ENCODE measurements at places on chromosomes 3 and 15.

DNA sequence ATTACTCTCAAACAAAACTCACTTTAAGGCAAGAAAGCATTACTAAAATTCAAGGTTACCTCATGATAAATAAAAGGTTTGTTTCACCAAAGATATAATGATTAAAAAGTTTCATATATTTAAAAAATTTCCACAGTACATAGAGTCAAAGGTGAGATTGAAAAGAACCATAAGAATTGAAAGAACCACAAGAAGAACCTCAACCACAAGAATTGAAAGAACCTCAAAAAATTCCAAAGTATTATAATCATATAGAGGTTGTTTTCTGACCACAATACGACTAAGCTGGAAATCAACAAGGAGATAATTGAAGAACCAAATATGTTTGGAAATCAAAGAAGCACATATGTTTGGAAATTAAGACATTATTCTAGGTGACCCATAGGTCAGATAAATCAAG is 52.7 kb downstream of the SLC25A36 start:
- no peak for DNase-seq

GRCh38 chr15:66623801-66624453 is 58.1 kb upstream of the LCTL start:
- DNase-seq, result no peak

GRCh38 chr3:107329088-107329487 is 48.2 kb upstream of the CCDC54 start:
- DNase-seq, result no peak

DNA sequence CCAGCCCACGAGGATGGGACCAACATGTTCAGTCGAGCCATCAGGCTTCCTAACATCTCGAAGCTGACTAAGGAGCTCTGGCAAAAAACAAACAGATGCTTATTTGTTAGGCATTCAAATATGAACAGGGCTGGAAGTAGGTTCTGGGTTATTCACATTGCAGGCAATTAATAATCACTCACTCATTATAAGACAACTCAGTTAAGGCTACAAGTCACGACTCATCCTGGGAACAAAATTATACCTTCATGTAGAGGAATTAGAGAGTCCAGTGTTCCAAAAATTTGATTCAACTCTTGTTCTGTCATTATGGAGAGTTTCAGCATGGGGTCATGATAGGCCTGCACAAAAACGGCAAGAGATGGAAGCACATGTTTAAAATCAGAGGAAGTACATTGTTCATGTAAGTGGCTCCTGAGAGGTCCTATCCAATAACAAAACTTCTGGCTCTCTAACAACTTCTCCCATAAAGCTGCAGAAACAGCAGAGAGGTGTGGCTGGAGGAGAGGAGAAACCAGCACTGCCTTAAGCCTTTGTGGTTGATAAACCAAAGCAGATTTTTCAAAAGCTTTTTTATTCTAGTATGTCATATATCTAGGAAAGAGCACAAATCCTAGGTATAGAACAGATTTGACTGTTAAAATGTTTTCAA is 50.6 kb downstream of the ARHGEF3 start:
- no peak for DNase-seq

- no peak for DNase-seq
These were observed 35.9 kb upstream of the CHMP2B start for GRCh38 chr3:87191175-87191574.

DNA sequence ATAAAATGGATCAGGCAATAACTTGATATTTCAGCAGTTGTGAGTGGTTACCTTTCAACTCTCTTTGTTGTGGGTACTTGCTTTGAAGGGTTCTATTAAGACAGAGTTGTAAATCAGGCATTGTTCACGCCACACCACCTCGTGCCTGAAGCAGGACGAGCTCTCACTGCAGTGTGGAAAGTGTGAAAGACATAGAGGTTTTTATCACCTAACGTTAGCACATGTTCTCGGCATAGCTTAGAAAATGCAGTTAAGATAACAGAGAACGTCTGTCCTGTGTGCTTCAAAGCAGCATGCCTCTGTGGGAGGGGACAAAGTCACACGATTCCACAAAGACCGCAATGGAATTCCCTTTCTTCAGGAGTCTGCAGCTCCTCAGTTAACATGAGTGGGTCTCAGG is 7.8 kb downstream of the ADAMTS17 start:
- no peak for DNase-seq

DNA sequence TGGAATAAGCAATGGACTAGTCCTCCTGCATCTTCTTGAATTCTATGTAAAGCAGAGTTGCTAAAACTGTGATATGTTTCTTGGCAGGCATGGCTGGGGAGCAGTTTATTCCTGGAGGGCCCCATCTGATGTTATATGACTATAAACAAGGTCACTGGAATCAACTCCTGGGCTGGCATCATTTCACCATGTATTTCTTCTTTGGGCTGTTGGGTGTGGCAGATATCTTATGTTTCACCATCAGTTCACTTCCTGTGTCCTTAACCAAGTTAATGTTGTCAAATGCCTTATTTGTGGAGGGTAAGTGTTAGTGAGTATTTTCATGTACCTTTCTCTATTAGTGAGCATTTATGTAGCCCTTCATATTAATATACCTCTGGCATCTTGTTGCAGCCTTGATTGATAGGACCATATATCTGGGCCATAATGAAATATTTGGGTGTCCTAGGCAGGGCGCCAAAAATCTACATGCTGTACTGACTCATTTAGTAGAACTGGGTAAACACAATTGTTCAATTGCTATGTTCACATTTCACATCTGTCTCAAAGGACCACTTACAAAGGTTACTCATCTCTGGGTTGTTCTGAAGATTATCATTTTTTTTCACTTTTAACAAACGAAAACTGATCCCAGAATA is 52.6 kb upstream of the ADGRG7 start:
- no peak for DNase-seq

GRCh38 chr15:80188251-80188650 is 35.5 kb downstream of the FAH start:
- no peak for DNase-seq

DNA sequence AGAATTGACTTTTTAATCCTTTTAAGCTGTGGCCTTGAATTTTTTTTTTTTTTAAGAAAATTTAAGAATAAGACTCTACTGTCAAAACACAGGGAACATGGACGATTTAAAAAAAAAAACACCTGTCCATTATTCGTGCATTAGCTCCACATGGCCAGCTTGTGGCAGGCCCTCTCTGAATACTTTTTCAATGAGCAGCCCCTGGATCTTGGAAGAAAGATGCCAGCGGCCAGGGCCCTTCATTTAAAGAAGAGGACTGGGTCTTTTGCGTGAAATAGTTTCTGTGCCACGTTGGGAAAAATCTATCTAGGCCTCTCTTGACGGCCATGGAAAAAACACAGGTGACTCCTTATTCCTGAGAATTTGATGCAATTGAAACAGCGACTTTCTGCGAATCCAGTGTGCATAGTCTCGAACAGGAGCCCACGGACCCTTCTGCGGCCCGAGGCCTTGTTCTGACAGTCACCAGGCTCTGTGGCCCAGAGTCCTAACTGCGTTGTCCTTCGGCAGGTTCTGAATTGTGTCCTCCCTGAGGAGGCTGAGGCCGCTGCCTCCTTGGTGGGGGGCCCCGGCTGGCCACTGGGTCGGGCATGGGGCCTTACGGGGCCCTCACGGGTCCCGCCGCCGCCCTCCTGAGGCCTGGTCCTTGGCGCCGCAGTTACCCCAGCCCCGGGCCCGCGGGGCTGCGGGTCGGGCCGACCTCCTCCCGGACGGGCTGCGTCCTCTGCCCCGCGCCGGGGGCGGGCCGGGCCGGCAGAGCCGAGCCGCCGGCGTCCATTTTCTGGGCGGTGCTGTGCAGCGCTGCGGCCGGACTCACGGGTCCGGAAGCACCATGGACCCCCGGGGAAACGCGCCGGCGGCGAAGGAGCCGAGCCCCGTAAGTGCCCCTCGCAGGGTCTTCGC is 33.5 kb downstream of the ZBTB38 start:
- no peak for DNase-seq

- no peak for DNase-seq
These were observed 68.7 kb upstream of the SNRK start for GRCh38 chr3:43217633-43218032.
